ENCODE measurements at places on chromosomes 11 and 22. TPM values are rescaled to one million over a fixed set of nuclear protein-coding genes. Genes with fewer than 3 reads are reported as not detected.

DNA sequence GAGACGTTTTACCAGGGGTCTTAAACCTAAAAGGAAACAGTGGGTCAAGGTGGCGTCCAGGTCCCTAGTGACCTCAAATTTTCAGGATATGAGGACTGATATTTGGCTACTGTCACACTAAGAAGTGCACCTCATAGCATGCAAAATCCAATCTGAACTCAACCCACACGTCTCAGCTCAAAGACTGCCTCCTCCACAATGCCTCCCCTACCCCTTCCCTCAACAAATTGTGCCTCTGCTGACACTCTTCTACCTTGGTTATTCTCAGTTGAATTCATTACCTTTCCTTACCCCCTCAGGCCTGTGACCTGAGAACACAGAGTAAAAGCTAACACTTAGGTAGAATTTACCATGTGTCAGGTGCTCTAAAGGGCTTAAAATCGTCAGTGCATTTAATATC lies 12.4 kb upstream of the LIPT2 start:
- no peak for DNase-seq

- DNase-seq: no peak
Measured at GRCh38 chr11:44519989-44520737, 45.3 kb upstream of the CD82 start.

GRCh38 chr11:11629368-11629767 lies 7.6 kb upstream of the GALNT18 start:
- DNase-seq: no peak

- peak; percentile 73 for DNase-seq
Measured at GRCh38 chr11:48099916-48100446, 116.6 kb upstream of the OR4B1 start.

GRCh38 chr11:131908316-131908715 lies 537.9 kb downstream of the NTM start:
- DNase-seq: no peak

DNA sequence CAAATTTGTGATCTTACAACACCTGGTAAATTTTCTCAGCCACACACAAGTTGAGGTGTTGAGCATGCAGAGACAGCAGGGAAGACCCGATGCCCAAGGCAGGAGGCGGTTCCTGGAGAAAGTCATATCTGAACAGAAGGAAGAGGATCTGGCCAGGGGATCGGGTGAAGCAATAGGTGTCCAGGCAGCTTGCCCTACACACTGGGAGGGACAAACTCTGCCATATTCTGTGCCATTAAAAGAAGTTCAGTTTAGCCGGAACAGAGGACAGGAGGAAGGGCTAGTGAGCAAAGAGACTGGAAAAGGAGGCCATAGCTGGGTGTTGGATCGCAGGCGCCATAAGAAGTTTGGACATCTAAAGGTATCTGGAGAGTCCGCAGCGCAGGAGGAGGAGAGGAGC lies 76.5 kb downstream of the TMPRSS5 start:
- no peak for DNase-seq

DNA sequence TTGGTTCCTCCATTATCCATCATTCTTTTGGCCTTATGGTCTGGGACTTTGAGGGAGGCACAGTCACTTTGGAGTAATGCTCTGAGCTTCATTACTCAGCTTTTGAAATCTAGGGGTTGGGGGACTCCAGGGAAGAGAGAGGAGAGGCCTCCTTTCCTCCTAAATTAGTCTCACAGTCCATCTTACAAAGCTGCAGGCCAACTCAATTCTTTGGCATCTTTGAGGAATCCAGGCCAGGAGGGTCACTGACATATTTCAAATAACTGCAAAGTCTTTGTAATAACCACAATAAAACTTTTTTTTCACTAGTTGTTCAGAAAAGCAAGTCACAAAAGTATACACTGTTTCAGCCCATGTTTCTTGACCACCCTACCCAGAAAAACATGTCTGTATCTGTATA lies 73.3 kb upstream of the FAR1 start:
- DNase-seq: no peak

DNA sequence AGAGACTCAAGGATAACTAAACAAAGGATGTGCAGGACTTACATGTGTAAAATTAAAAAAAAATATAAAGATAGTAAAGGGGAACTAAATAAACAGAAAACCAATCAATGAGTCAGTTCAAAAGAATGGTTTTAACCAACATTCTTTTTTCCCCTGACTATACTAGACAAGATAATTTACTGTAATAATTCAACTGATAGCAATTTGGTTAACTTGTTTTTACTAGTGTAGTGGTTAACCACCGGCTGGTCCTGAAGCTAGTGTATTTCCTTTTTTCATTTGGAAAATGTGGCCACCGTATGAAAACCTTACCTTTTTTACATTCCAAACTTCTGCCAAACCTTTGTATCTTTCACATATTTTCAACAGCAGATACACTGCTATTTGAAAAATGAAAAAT lies 123.1 kb downstream of the ARHGAP42 start:
- DNase-seq: no peak

- DNase-seq: peak; percentile 71
Measured at GRCh38 chr11:61951484-61952135, 1.5 kb downstream of the BEST1 start.

DNA sequence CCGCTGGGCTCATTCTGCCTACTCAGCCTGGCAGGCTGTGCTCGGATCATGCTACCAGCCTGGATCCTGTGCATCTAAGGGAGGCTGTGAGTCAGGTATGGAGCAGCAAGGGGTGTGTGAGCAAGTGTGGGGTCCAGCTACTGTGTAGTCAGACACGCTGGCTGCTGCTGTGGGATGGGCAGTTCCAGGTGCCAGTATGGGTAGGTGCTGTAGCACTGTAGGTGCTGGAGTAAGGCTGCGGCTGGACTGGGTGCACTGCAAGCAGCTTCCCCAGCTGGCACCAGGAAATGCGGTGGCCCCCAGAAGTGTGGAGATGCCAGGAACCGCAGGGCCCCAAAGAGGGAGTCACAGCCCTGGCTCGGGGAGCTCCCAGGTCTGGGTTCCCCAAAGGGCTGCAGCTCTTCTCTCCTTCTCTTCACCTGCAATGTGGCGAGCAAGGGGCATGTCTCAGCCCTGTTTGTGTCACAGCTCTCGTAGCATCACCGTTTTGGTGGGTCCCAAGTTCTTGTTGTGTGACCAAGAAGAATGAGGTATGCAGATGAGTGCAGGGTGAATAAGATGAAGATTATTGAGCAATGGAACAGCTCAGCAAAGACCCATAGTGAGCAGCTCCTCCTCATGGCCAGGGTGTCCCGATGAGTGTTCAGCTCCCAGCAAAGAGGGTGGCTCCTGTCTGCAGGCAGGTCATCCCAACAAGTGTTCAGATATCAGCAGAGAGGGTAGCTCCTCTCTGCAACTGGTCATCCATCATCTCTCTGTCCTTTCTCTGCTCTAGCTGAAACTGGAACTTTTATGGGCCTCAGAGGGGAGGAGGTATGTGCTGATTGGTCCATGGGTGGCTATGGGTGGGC lies 462.9 kb downstream of the TBC1D22A start:
- peak; percentile 75 for DNase-seq

DNA sequence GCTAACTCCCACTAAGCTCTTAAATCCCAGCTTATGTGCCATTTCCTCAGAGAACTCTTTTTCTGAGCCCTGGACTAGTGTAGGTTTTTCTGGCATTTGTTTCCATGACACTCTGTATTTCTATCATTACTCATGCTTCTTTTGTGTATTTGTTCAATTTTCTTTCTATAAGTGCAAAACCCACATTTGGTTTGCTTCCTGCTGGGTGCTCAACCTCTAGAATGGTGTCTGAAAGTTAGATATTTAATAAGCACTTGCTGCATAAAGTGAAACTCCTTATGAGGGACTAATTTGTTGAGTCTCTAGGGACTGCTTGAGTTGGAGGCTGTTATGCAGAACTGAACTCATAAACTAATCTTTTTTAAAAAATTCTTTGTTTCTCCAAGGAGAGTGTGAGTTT lies 68.6 kb downstream of the SYT9 start:
- DNase-seq: no peak

DNA sequence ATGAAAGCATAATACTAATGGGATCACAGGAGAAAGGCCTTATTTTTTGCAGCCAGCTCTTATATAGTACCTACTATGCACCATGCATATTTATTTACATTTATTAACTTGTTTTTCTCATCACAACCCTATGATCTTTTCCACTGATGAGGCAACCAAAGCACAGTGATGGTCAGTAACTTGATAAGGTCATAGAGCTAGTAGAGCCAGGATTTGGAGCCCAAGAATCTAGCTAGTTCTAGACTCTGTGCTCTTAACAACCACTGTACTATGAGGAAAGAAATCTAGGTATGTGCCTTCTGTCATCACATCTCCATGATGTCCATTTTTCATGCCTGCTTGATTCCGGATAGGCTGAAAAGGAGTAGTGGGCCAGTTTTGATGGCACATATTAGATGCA lies 24.0 kb upstream of the ABTB2 start:
- DNase-seq: no peak

DNA sequence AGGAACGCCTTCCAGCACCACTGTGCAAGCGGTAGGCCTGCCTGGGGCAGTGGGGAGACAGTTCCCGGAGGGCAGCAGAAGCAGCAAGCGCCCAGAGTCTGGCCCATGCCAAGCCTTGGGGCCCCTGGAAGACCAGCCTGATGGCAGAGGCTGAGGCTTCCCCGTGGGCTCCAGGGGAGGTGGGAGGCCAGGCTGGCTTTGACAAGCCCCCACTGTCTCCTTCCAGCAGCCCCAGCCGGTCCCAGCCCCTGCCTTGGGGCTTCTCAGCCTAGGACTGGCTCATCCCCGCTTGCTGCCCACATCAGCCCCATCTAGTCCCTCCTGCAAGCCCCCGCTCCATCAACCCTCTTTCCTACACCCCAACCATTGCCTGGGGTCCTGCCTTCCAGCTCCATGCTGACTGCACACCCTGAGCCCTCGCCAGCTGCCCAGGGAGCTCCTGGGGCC lies 46.7 kb downstream of the IGF2 start:
- no peak for DNase-seq

Gene OR8D2
- total RNA-seq: not detected

Gene ART5
- total RNA-seq: 0.38 TPM

Gene CDC42EP2
- total RNA-seq: 23.1 TPM

Gene USP47
- total RNA-seq: 45.2 TPM

Gene OR52E4
- total RNA-seq: not detected

Gene DGCR6
- total RNA-seq: 4.3 TPM

Gene NLRP6
- total RNA-seq: not detected

Gene ART1
- not detected for total RNA-seq

Measured in osteocyte (in vitro differentiated cells).